Inflammatory macrophage treated with lipopolysaccharide for 4 hours (primary cell): ENCODE measurements at places on chromosomes 2 and 18.
A peak's percentile ranks its signal among the peaks of the same experiment; 100 is the strongest.

- DNase-seq, result peak; percentile 32
These were observed 9.3 kb upstream of the KCNE4 start for GRCh38 chr2:223042704-223043118.

GRCh38 chr18:79866889-79867574 lies 69.3 kb downstream of the KCNG2 start:
- DNase-seq, result no peak

- DNase-seq, result no peak
These were observed 83.8 kb downstream of the EPHA4 start for GRCh38 chr2:221488136-221488807.

DNA sequence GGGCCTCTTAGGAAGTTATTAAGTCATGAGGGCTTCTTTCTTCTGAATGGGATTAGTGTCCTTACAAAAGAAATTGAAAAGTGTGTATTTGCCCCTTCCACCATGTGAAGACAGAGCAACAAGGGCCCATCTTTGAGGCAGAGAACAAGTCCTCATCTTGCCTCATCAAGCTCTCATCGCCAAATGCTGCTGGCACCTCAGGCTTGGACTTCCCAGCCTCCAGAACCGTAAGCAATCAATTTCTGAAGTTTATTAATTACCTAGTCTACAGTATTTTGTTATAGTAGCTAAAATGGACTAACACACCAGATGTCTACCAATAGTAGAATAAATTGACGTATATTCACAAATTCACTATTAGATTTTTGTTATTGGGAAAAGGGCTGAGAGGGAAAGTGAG lies 74.6 kb downstream of the CCDC148 start:
- no peak for DNase-seq

- peak; percentile 90 for DNase-seq
These were observed 1.4 kb downstream of the MBP start for GRCh38 chr18:77131100-77131651.

- DNase-seq, result no peak
These were observed 310.3 kb downstream of the GULP1 start for GRCh38 chr2:188601927-188602326.

GRCh38 chr2:239648607-239649006 lies 247.8 kb upstream of the HDAC4 start:
- no peak for DNase-seq
